ENCODE measurements at places on chromosomes 11 and 22. TPM values are rescaled to one million over a fixed set of nuclear protein-coding genes. Genes with fewer than 3 reads are reported as not detected.

DNA sequence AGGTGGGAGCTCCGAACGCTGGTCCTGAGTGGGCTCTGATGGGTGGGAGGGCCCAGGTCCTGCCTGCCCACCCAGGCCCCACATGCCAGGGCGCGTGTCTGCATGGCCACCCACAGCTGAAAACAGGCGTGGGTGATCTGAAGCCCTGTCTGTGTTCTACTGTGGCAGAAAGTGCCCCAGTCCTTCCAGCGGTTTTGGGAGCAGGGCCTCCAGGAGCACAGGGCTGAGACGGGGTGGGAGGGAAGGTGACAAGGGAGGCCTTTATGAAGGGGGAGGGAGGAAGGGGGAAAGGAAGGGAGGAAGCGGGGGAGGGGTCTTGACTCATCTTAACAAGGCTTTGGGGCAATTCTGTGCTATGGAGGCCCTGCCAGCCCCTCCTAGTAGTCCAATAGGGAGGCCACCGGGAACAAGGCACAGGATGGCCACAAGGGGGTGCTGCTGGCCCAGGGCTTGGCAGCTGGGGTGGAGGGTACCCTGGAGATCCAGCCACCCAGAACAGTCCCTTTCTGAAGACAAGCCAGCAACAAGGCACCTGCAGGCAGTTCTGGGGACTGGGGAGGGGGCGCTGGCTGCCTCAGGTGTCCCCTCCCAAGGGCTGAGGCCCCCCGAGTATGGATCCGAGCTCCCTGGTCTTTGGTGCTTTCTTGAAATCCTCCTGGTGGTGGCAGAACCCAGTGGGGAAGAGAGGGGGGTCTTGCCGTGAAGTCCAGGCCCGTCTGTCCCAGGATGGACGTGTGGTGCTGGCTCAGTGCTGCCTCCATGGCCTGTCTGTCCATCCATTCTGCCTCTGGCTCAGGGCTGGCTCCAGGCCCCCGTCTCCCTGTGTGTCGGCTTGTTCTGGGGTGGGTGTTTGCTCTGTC lies 6.3 kb upstream of the FADS3 start:
- no peak overlapping the region for H3K27ac ChIP-seq
- H3K4me3 ChIP-seq = no peak overlapping the region
- DNase-seq = peak; percentile 93
- H3K36me3 ChIP-seq = no peaks in the 10 kb centered on the region
- H3K27me3 ChIP-seq = no peaks in the 10 kb centered on the region

GRCh38 chr11:30147293-30147692 lies 83.5 kb upstream of the FSHB start:
- H3K36me3 ChIP-seq = no peaks in the 10 kb centered on the region
- H3K27me3 ChIP-seq = no peaks in the 10 kb centered on the region
- H3K4me3 ChIP-seq = no peak overlapping the region
- no peak for DNase-seq
- no peaks in the 10 kb centered on the region for H3K4me1 ChIP-seq

DNA sequence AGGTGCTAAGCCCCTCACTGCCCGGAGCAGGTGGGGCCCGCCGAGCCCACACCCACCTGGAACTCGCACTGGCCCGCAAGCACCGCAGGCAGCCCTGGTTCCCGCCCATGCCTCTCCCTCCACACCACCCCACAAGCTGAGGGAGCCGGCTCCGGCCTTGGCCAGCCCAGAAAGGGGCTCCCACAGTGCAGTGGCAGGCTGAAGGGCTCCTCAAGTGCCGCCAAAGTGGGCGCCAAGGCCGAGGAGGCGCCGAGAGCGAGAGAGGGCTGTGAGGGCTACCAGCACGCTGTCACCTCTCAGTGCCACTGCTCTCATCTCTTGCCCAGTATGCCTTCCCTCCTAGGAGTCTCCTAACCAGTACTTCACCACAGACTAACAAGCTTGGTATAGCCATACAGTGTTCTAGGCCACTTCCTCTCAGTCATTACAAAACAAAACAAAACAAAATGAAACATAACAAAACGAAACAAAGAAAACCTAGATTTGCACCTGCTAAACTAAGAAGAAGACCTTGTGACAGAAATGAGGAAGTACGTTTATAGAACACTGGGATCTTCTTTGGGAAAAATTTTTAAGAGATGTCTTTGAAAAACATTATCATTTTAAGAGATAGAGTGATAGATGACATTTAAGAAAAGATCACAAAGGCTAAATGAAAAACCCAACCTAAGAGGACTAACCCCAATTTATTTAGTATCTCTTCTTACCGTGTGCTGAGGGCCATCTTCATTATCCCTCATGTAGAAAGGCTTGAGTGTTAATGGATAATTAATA lies 47.7 kb upstream of the GAB2 start:
- no peaks in the 10 kb centered on the region for H3K36me3 ChIP-seq
- H3K27ac ChIP-seq = no peak overlapping the region
- H3K4me1 ChIP-seq = no peaks in the 10 kb centered on the region
- no peak overlapping the region for H3K4me3 ChIP-seq
- no peak for DNase-seq

DNA sequence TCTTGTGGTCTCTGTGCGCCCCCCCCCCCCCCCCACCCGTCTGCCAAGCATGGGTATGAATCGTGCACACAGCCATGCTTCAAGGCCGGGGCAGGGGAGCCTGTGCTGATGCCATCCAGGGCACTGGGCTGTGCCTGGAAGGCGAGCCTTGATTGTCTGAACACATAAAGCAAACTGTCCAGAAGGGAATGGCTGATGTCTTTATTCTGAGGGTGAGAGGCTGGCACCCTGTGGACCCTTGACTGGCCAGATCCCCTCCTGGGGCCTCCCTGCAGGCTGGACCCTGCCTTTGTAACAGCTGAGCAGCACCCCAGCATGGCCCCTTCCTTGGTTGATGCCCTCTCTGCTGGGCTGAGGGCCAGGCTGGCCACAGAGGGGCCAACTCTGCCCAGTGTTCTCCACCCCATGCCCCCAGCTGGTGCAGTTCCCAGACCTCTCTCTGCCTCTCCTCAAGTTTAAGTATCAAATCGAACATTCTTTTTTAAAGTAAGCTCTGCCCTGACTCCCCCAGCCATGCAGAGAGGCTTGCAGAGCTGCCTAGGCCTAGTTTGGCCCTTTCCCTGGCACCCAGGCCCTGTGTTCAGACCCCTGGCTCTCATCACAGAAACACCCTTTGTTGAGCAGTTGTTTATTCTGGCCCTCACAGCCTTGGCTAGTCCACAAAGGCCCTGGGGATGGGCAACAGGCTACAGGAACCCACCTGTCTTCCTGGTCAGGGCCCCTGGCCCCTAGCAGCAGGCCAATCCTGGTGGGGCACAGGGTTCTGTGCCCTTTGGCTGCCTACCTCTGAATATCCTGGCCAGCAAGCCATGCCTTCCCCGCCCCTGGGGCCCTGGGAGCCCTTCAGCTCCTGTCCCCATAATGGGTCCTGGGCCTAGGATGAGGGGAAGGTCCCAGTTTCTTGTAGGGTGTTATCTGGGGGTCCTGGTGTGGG lies 3.9 kb upstream of the RANBP1 start:
- H3K36me3 ChIP-seq = peaks cover 9% of the 10 kb centered on the region
- DNase-seq = peak; percentile 57
- no peak overlapping the region for H3K27ac ChIP-seq
- H3K27me3 ChIP-seq = no peaks in the 10 kb centered on the region
- H3K4me1 ChIP-seq = no peaks in the 10 kb centered on the region
- H3K4me3 ChIP-seq = no peak overlapping the region

The MYOD1 gene
- total RNA-seq = not detected

The KIAA0930 gene
- total RNA-seq = 46.9 TPM

The KCNK4 gene
- total RNA-seq = not detected
